ENCODE measurements at places on chromosomes 6 and 20.

- DNase-seq = no peak
Measured at GRCh38 chr6:76706631-76707030, 634.2 kb upstream of the IMPG1 start.

GRCh38 chr6:156832231-156832647 lies 55.1 kb downstream of the ARID1B start:
- no peak for DNase-seq

DNA sequence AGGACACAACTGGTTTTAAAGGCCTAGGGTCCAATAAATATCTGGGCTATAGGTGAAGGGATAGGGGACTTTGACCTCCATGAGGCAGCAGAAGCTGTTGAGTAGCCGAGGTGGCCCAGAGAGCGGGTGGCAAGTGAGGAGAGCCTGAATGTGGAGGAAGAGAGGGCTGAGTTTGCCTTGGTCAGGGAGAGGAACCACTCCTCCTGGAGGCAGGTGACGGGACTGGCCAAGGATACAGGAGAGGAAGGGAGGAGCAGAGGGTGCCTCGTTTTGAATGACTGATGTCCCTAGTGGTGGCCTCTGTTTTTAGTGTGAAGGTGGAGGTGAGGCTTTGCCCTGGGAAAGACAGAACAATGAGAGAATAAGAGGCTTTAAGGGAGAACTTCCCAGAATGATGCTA lies 19.1 kb upstream of the AAR2 start:
- DNase-seq = no peak

- DNase-seq = no peak
Measured at GRCh38 chr20:47843886-47844567, 58.7 kb upstream of the SULF2 start.

DNA sequence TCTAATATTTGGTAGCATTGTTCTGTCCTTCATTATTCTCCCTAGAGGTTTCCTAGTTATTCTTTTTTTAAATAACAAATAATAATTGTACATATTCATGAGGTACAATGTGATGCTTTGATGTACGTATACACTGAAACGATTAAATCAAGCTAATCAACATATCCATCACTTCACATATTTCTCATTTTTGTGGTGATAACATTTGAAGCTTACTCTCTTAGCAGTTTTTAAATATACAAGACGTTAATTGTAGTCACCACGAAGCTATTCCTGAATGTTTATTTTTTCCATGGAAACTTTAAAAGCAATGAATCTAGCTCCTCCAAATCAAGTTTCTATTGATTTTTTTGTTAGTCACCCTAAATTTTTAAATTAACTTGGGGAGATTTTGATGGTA lies 116.5 kb upstream of the PRND start:
- DNase-seq = no peak

DNA sequence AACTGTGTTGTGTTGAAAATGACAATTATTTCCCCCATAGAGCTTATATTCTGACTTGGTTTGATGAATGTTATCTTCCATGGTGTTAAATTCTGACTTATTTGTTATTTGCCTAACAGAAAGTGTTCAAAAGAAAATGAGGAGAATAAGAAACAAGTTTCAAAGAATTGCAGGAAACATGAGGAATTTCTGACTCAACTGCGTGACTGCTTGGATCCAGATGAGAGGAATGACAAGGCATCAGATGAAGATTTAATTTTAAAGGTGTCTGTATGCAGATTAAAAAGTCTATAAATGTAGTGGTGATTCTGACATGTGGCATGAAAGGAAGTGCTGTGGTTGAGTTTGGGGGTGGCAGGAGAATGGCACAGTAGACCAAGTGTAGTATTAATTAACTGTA lies 50.6 kb downstream of the CCDC170 start:
- no peak for DNase-seq

DNA sequence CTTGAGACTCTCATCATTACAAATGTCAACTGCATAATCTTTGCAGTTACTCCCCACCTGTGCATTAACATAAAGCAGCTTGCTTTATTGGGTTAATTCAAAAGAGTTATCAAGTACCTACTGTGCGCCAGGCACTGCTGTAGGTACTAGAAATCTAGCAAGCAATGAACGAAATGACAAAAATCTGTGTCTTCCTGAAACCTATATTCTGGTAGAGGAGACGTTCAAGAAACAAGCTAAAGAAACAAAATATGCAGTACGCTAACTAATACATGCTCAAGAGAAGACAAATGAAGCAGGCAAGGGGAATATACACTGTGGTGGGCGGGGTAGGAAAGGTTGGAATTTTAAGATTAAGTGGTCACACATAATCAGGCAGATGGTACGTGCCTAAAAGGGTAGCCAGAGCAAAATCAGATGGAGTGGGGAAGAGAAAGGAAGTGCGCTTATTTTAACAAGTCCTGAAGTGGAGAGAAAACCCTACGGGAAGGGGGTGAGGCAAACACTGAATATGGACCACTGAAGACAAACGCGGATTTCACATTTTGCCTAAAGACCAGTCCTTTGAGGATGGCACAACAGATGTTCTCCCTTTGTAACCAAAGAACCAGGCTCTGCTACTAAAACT lies 1.2 kb downstream of the ELOVL2 start:
- no peak for DNase-seq

GRCh38 chr6:131754715-131755567 lies 44.1 kb upstream of the CTAGE9 start:
- DNase-seq = no peak

GRCh38 chr6:168278904-168279303 lies 40.7 kb downstream of the DACT2 start:
- DNase-seq = no peak

- DNase-seq = no peak
Measured at GRCh38 chr6:10269814-10270472, 144.9 kb downstream of the TFAP2A start.

- peak; percentile 11 for DNase-seq
Measured at GRCh38 chr6:130065609-130066156, 47.3 kb downstream of the L3MBTL3 start.

- DNase-seq = no peak
Measured at GRCh38 chr6:89356642-89357170, 4.2 kb upstream of the UBE2J1 start.

GRCh38 chr6:47133230-47134000 lies 91.3 kb upstream of the ADGRF1 start:
- no peak for DNase-seq

GRCh38 chr20:31811796-31812728 lies 7.1 kb upstream of the MYLK2 start:
- DNase-seq = peak; percentile 71

DNA sequence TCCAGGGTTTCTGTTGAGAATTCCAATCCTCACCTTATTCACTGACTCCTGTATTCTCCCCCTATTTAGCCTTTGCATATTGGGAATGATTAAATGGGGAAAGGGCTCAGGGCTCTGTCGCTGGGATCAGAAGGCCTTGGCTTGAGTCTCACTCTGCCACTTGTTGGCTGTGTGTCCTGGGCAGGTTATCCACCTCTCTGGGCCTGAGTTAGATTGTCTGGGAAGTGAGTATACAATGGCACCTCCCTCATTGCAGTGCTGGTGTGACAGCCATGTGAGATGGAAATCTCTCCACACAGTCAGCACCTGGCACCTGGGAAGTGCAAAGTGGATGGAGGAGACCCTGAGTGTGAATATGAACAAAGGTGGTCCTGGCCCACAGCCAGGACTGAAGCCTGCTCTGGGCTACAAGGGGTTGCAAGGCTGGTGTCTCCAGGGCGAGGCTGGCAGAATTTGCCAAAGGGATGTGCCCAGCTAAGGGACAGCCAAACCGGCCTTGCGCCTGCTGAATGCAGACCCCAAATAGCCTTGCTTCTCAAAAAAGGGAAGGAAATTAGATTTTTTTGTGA lies 200.0 kb upstream of the PMEPA1 start:
- DNase-seq = no peak

GRCh38 chr6:81476881-81477280 lies 275.6 kb downstream of the TENT5A start:
- DNase-seq = peak; percentile 42

GRCh38 chr6:125792680-125793079 lies 1.9 kb downstream of the NCOA7 start:
- no peak for DNase-seq

DNA sequence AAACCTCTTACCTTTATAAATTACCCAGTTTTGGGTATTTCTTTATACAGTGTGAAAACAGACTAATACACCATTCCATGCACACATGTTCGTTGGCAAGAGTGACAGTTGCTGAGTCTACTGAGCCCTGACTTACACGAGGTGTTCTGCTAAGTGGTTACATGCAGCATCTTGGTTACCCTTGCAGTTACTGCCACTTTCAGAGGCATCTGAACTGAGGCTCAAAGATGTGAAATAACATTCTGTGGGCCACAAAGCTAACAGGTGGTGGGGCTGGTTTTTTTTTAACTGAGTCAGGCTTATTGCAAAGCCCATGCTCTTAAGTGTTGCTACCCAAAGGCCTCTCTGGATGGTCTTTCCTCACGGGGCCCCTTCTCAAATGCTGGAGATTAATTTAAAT lies 54.4 kb upstream of the GTSF1L start:
- DNase-seq = no peak

DNA sequence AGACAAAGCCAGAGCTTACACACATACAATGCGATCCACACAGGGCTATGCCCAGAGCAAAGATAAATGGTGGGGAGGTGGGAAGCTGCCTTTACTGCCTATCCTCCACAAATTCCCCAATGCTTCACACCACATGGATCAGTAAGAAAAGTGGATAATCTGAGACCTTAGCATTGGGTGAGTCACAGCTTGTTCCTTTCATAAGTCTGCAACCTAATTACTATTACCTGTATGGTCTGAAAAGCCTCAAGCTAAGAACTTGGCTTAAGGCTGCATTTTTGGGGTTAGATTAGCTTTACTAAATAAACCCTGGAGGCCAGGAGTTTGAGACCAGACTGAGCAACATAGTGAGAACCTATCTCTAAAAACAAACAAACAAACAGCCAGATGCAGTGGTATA lies 66.0 kb upstream of the BTBD3 start:
- DNase-seq = no peak

DNA sequence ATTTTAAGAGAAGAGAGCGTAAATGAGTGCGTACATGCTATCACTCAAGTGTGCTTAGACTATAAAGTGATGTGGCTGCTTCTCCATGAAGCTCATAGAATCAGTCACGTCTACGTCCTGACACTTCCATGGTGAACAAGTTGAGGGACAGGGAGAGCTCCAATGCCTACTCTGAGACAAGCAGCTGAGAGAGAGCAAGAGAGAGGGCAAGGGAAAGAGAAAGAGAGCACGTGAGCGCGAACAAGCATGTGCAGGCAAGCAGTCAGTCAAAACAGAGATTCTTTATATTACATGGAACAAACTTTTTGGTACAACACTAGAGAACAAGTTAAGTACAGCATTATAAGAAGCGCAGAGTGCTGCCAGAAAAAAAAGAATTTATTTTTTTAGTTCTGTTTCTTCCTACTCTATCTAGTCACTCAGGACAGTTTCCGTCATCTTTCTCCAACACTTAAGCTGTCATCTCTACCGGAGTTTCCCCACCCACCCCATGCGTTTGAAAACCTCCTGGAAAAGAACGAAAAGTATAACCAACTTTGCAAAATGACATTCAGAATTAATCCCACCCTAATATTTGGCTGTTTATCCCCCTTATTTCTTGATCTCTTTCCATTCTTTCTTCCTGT lies 61.8 kb downstream of the EPB41L2 start:
- DNase-seq = no peak

- no peak for DNase-seq
Measured at GRCh38 chr6:30071858-30072257, 3.7 kb downstream of the RNF39 start.

GRCh38 chr6:105458084-105458483 lies 55.2 kb upstream of the PREP start:
- no peak for DNase-seq

- DNase-seq = peak; percentile 22
Measured at GRCh38 chr6:136526196-136526930, 23.9 kb downstream of the MAP7 start.

DNA sequence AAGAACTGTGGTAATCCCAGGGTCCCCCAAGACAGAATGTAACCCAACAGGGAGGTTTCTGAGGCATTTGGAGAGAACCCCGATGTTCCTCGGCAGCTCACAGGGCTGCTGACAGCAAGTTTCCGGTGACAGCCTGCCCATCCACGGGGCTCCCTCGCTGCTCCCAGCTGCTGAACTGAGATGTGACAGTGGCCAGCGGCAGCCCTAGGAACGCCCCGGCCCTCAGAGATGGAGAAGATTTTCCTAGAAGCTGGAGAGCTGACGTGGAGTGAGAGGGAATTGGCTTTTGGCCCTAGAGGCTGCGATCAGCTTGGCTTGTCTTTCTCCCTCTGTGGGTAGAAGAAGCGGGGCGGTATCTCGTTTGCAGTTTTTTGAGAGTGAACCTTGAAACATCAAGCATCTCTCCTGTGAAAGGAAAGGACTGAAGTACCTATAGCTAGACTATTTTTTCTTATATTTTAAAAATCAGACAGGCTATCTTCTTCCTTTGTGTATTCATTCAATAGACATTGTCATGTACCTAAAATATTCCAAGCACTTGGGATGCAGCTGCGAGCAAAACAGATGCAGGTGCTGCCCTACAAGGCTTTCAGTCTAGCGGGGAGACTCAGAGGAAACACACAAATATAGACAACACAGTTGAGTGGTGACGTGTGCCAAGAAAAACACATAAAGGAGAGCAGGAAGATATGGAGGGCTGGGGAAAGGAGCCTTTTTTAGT lies 28.4 kb upstream of the NFATC2 start:
- no peak for DNase-seq

GRCh38 chr6:149336609-149336928 lies 19.1 kb downstream of the TAB2 start:
- no peak for DNase-seq

DNA sequence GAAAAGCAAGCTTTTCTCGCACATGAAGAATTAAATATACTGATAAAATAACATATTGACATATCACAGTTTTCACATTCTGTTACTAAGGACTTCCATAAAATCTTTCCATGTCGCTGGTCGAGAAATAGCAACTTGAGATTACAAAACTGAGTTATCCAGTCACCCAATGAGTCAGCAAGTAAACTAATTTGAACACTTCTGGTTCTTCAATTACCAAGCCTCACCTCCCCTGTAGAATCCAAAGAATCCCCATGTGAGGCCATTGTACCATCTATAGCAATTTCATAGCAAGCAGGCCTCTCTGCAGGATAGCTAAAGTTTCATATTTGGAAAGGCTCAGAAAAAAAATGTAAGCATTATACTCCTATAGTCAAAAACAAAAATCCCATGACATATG lies 87.3 kb downstream of the PKHD1 start:
- no peak for DNase-seq

- no peak for DNase-seq
Measured at GRCh38 chr20:33664085-33664761, 2.1 kb downstream of the C20orf144 start.

- no peak for DNase-seq
Measured at GRCh38 chr6:105492706-105493673, 90.1 kb upstream of the PREP start.

- no peak for DNase-seq
Measured at GRCh38 chr6:108052706-108053105, 21.8 kb downstream of the OSTM1 start.

GRCh38 chr20:3262566-3262965 lies 23.6 kb upstream of the SLC4A11 start:
- DNase-seq = no peak

All from skeletal muscle cell (primary cell).